ENCODE measurements at places on chromosomes 2 and 18.

DNA sequence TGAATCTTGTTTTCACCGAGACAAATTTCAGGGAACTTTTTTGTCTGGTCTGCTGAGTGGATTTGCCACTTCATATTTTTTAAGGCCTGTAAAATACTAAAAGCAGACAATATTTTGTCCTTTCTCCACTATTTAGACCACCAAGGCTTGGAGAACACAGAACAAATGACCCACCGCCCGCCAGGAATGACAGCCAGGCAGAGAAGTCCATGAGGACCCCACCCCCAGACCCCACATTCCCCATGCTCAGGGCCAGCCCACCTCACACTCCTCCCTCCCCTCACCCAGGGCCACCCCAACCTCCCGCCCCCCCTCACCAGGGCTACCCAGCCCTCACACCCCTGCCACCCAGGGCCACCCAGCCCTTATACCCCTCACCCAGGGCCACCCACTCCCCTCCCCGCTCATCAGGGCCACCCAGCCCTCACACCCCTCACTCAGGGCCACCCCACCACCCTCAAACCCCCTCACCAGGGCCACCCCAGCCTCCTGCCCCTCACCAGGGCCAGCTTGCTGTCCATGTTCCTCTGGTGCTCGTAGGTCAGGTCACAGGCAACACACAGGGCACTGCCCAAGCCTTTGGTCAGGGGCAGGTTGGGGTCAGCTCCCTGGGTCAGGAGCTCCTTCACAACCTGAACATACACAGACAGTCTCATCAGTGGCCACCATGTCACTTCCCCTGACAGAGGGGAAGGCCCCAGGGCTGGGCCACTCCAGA is 50.6 kb downstream of the ANKMY1 start:
- DNase-seq, result no peak

DNA sequence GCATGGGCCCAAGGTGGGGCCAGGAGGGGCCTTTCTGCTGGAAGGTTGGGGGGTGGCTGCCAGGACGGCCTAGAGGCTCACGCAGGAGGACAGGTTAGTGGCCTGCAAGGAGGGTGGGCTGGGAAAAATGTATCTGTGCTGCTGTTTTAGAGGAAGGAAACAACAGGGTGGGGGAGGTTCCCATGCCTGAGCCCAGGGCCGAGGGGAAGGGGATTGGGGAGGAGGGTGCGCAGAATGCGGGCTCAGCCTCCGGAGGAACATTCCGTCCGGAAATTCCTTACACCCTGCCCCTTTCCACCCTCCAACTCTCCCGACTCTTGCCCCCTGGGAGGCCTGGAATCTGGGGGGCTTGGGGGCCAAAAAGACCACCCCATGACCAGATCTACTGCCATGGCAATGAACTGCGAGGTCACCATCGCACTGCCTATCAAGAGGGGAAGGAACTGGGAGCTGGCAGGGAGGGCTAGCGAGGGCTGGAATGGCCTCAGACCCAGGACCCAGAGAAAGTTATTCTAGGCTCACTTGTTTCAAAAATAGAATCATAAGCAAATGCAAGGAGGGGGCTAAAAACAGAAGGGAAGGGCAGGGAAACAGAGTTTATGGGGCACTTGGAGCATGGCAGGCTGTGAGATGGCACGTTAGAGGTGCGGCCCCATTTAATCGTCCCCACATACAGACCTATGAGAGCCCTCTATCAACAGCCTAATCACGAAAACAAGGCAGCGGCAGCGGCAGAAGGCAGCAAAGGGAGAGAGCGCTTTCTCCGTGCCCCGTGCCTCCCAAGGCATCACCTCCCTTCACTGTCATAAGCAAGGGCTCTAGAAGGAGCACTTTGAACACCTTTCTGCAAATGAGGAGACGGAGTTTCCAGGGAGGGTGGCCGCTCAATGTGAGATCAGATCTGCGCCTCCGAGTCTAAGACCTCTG is 90.4 kb downstream of the TNS1 start:
- no peak for DNase-seq

DNA sequence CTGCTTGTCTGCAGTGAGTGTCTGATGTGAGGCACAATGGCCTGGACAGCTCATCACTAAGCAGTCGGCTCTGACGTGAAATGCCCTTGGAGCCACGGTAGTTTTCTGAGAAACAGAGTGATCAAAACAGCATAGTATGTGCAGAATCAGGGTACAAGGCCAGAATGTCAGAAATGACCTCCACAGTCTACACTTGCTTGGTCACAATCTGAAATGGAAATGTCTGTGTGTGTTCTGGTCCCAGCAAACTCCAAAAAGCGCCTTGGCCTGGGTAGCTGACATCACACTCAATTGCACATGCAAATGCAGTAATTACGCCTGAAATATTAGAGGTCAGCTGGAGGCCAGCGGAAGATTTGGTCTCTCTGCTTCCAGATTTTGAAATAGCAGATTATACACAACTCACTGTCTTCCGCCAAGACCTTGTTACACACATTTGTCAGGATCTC is 95.4 kb downstream of the CTAGE1 start:
- DNase-seq, result no peak

- no peak for DNase-seq
Observed at GRCh38 chr2:124001696-124002430, 23.2 kb upstream of the CNTNAP5 start.

- DNase-seq, result no peak
Observed at GRCh38 chr18:76544511-76545345, 49.7 kb upstream of the ZNF516 start.

DNA sequence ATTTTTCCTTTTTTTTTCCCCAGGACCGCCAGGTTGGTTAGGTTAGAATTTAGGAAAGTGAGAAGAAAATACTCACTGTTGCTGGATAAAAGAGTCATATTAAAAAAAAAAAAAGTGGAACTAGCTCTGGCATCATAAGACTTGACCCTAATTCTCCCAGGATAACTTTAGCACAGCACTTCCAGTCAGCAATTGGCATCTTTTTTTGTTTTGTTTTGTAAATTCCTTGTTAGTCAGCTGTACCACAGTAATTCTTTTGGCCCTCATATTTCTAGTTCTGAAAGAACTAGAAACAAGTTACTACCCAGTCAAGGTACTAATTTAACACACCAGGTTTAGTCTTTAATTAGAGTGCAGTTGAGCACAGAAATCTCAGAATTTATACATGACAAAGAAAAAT is 873.5 kb upstream of the POU3F3 start:
- DNase-seq, result no peak

DNA sequence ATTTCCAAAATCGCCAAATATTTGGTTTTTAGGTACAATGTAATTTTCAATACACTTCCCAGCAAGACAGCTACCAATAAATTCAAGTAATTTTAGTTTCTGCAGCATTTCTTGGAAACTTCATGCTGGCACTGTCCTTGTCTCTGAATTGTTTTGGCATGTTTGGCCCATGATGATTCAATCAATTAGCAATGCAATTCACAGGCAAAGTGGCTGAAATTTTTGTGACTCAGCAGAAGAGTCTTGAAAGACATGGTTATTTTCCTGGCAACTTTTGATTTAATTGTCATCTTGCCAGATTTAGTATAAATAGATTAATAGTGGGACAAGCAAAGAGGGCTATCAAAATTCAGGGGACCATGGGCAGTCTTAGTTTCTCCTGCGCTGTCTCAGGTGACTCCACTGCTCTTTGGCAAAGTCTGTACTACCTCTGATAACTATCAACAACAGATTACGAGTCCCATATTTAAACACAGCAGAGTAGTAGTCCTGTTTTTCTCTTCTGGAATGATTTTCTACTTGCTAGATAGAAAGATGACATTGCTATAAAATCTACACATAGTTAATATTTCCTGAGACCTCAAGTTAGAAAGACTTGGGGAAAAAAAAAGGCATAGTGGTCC is 88.9 kb upstream of the CYP26B1 start:
- DNase-seq, result no peak

- DNase-seq, result no peak
Observed at GRCh38 chr2:113203217-113203530, 29.4 kb downstream of the PSD4 start.

- no peak for DNase-seq
Observed at GRCh38 chr2:98607741-98608115, 584 bp downstream of the COA5 start.

GRCh38 chr2:174336501-174337336 is 2.0 kb downstream of the SP9 start:
- DNase-seq, result no peak

GRCh38 chr18:58402247-58402646 is 226.6 kb downstream of the ALPK2 start:
- DNase-seq, result no peak

DNA sequence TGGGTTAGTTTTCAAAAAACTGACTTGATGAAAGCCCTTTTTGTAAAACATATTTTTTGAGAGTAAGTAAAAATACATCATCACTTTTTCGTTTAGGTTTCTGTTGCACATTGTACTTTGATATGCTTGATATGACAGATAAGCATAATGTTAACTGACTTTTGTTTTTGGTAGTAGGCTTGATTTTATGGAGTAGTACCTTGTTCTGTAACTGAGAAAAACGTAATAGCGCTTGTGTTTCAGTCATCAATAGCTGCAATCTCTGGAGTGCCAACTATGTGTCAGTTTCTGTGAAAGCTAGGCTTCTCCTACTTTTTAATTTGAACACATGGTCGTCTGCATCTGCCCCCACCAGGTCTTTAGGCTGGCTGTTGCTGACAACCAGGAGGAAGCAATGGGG is 1.3 kb downstream of the LCLAT1 start:
- no peak for DNase-seq

DNA sequence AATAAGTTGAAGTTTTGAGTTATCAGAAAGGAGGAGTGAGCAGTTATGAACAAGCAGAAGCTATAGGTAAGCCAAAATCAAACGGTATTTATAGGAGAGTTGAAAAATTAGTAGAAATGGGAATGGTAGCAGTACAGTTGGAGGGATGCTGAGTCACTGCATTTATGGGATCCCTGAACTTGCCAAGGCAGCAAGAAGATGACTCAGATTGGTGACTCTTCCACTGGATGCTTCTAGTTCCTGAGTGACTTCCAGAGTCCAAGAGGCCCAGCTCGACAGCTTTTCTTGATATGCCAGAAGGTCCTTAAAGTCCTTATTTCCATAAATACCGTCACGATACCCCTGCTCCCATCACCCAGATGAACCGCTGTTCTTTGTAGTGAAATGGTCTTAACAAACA is 31.1 kb upstream of the ACTR3 start:
- DNase-seq, result no peak

- no peak for DNase-seq
Observed at GRCh38 chr2:28267282-28267681, 125.4 kb upstream of the FOSL2 start.

DNA sequence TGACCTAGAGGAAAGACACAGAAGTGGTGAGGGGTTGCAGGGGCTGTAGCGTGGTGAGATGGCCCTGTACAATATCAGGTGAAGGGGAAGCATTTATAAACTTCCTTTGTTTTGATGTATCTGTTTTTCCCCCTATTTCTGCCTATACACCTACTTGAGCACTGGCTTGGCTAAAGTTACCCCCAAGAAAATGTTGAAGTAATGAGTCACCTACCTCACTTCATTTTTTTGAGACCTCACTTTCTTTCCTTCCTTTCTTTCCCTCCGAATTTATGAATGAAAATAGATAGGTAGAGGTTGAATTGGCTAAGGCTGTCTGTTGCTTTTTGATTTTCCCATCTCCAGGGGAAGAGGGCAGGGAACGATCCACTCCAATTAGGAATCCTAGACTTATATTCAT is 231.1 kb upstream of the EPAS1 start:
- no peak for DNase-seq

GRCh38 chr2:43537137-43537536 is 58.7 kb downstream of the THADA start:
- no peak for DNase-seq

DNA sequence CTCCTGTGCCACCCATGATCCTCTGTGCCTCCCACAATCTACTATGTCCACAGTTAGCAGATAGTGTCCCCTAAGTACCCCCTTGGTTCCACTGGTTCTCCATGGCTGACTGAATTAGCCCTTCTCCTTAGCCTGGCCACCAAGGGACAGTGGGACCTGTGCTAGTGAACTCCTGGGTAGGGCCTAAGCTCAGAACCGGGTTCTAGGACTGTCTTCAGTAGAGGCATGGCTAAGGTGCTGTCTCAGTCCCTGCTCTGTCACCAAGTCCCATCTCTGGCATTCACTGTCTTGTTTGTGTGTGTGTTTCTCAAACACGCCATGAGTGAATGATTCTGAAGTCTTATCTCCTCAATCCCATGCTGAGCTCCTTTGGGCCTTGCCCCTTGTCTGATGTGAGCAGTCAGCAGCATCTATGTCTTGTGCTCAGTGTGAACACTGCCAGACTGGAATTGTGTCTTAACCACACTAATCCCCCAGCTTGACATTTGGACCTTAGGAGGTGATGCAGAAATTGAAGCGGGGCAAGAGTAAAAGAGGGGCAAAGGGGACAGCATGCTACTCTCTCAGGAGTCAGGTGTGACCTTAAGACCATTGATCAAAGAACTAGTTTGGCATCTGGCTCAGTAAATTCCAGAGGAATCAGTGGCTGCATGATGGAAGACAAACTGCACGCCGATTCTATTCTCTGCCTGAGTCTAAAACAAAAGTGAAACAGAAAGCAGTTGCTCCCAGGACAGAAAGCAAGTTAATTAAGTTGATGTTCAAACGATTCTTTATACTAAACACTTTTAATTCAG is 190.5 kb downstream of the ALPK2 start:
- no peak for DNase-seq

DNA sequence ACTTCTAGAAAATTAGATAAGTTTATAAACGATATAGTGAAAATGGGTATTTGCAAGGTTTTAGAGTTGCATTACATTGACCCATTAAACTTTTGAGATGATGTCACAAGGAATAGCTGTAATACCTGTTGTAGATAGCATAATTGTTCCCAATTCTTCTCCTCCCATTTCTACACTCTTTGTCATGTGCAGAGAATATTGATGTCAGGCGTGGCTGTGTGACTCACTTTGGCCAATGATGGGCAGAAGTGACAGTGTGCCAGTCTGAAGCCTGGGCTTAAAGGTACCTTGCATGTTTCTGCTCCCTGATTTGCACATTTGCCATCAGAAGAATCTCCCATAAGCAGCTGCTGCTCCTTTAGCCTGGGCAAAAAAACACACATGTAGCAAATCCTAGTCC is 26.9 kb upstream of the CCBE1 start:
- DNase-seq, result no peak

GRCh38 chr2:209389171-209389618 is 34.7 kb upstream of the MAP2 start:
- no peak for DNase-seq

- no peak for DNase-seq
Observed at GRCh38 chr2:55734726-55735125, 41.1 kb upstream of the PNPT1 start.

GRCh38 chr2:147214914-147215313 is 629.9 kb upstream of the ACVR2A start:
- DNase-seq, result no peak

DNA sequence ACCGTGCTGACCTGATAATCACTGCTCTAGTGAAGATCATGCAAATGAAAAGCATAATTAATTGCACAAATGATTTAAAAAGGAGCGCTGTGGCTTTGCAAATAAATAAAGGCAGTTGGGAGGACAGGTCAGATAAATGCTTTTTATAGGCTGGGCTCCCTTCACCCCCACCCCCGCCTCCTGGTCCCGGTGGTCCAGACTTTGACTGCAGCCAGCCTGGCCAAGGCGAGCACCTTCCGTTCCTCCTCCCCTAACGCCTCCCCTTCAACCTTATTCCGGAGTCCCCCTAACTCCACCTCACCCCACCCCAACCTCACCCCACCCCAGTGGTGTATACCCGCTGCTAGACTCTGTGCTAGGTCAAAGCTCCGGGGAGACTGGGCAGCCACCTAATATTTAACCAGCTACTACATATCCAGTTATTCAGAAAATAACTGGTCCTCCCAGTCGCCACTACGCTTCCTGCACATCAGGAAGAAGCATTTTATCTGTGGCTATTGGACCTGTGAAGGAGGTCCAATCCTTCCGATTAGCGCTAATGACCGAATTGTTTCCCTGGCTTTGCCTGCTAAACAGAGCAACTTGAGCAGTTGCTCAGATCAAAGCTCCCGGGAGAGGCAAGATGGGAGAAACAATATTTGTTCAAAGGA is 3.7 kb upstream of the SP9 start:
- DNase-seq, result no peak
